ENCODE measurements at places on chromosomes 16 and 17. TPM values are rescaled to one million over a fixed set of nuclear protein-coding genes. Genes with fewer than 3 reads are reported as not detected.

Gene MEOX1
- total RNA-seq: 14.7 TPM

Gene C17orf67
- 1.4 TPM for total RNA-seq

Gene AGRP
- not detected for total RNA-seq

DNA sequence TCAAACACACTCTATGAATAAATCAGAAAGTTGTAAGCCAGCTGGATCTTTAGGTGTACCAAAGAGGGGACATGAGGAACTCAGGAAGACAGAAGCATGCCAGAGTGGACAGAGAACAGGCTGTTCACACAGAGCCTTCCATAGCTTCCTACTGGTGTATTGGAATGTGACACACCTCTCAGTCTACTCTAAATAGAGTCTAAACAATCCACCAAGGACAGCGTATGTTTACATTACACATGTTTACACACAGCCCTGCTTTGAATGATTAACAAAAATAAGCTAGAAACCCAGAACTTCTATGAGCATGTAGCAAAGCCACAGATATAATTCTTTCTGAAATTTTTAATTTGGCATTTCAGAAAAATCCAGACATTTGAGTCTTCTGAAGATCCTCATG lies 1279.0 kb upstream of the CDH8 start:
- DNase-seq: no peak

GRCh38 chr17:65685110-65685509 lies 123.7 kb upstream of the AXIN2 start:
- no peak for DNase-seq

- no peak for DNase-seq
Measured at GRCh38 chr17:31378638-31379037, 12.8 kb upstream of the RAB11FIP4 start.

All from uterus (tissue), 4 donors.